ENCODE measurements at places on chromosomes 16 and 17. TPM values are rescaled to one million over a fixed set of nuclear protein-coding genes. Genes with fewer than 3 reads are reported as not detected.

DNA sequence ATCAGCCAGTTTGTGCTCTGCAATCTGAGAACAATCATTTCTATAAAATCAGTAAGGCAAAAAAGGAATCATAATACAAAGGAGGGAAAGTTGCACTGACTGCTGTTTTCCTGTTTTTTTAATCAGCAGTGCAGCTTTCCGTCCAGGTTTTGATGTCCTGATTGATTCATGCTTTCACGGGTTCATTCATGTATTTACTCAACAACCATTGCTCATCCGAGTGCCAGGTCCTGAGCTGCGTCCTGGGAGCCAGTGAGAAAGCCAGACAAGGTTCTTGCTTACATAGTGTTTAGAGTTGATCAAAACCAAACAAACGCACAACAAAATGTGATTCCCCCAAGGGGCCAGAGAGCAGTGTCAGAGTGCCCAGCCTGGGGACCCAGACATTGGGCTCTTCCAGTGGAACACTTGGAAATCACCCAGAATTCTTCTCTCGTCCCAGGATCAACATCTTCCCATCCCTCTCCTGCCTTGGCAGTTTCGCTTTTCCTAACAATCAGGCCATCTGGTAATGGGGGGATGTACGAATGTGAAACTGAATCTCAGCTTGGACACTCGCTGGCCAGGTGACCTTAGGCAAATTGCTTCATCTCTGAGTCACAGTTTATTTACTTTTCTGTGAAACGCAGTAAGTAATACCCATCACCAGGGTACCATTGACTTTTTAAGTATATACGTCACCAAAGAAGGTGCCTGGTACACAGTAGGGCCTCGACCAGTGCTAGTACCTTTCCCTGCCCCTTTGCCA is 13.3 kb upstream of the C1QL1 start:
- DNase-seq, result no peak

RILP gene
- total RNA-seq, result 18.9 TPM

DNA sequence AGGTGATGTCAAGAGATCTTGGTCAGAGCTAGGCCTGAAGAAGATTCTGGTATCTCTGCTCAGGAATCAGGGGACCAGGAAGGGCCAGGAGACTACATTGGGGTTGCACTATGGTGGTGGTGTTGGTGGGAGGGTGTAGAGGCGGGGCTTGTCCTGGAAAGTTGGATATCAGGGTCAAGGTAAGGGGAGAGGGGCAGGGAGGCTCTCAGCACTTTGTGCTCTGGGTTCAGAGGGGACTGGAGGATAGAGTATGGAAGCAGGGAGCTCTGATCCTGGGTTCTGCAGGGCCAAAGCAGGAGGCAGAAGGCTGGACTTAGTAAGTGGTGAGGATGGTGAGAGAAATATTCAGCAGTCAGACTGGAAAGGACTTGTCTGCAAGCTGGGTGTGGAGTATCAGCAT is 3.0 kb downstream of the NOL3 start:
- no peak for DNase-seq

- no peak for DNase-seq
Observed at GRCh38 chr16:48534601-48535340, 75.2 kb downstream of the N4BP1 start.

GRCh38 chr17:2563543-2563942 is 29.9 kb upstream of the PAFAH1B1 start:
- no peak for DNase-seq

DNA sequence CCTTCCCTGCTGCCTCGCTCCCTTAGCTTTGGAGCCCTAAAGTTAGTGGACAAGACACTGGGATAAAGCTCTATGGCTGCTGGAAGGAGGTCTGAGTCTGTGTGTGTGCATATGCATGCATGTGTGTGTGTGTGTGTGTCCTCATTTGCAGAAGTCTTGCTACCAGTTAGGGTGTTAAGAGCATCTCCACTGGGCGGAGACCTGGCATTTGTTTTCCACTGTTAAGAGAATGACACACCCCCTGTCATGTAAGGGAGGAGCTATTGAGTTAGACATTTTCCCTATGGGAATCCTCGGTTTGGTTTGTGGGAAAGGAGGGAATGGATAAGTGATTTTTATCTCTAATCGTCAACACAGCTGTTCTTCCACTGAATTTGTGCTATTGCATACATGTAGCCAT is 24.8 kb upstream of the ARHGAP23 start:
- DNase-seq, result no peak

GRCh38 chr17:66466106-66466820 is 163.8 kb downstream of the PRKCA start:
- no peak for DNase-seq

DNA sequence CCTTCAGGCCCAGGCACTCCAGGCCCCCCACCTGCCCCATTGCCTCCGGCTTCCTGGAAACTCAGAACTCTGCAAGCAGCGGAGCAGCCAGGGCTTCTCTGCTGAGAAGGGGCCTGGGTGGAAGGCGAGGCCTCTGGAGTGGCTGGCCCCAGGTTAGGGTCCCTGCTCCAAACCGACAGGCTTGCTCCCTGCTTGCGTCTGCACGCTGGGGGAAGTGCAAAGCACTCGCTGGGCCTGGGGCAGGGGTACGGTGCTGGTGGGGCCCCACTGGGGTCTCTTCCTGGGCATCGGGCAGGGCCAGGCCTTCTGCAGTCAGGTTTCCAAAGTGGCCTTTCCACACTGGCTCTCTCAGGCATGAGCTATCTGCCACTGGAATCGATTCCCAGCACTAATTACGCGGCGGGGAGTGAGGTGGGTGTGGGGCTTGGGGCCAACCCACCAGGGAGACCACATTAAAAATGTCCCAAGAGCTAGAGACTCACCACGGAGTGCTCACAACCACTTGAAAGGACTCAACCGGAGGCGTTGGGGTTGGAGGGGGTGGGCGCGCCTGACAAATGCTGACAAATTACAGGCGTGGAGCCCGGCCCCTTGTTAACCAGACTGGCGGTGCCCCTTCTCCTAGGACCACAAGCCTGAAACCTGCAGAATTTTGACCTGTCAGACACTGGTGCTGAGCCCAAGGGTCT is 17.9 kb downstream of the FAM83G start:
- no peak for DNase-seq

- DNase-seq, result no peak
Observed at GRCh38 chr16:82504836-82505235, 121.9 kb upstream of the CDH13 start.

DNA sequence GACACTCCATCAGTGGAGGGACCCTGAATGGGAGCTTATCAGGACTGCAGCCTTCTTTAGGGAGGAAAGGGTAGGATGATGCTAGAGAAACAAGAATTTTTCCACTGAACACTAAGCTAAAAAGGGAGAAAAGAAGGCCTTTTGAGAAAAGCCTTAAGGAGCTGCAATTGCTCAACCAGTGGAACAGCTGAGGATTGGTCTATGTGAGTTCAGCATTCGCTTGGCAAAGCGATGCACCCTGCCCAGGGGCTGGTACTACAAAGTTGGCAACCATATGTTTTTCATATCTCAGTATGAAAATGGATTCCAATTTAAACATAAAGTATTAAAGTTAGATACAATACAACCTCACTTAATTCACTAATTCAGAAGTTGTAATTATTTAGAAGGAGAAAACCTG is 117.8 kb upstream of the FAM20A start:
- no peak for DNase-seq

DNA sequence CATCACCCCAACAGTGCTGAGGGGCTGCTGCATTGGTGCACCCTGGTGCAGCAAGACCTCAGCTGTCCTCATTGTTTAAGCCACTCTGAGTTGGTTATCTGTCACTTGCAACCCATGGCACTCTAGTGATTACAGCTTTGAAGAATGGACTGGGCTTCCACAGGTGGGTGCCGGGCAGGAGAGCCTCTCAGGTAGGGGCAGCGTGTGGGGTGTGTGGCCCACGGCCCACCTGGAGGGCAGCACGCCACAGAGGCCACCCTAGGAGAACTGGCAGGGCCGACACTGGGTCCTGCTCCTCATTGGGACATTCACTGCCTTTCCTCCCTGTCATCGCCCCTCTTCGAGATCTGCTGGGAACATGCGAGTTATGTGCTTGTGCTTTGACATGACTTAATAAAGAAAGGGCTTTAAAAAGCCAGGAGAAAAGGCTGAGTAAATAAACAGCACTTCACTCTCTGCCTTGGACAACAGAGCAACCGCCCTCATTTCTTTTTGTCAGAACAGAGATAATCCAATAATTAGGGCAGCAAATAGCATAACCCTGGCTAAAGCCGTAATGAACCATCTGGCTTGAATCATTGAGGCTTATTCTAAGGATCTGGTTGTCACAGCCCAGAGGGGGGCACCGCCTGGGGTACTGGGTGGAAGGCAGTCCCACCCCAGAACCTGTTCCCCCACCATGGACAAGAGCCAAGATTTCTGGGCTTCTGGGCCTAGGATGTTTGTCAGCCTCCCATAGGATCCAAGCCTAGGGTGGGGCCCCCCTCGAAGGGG is 3.0 kb downstream of the DOC2B start:
- no peak for DNase-seq

GSG1L gene
- total RNA-seq, result not detected

All from hematopoietic multipotent progenitor cell (in vitro differentiated cells).